Spleen (tissue), 13 donors: ENCODE measurements at places on chromosomes 5 and 9. TPM values are rescaled to one million over a fixed set of nuclear protein-coding genes. Genes with fewer than 3 reads are reported as not detected.
A peak's percentile ranks its signal among the peaks of the same experiment; 100 is the strongest.

- peak overlapping the region; percentile 11 for H3K4me3 ChIP-seq
- H3K36me3 ChIP-seq: no peaks in the 10 kb centered on the region
- DNase-seq: peak; percentile 83
Measured at GRCh38 chr9:99057665-99058625, 47.0 kb upstream of the TGFBR1 start.

EDIL3 gene
- total RNA-seq: 2.3 TPM

- no peak overlapping the region for H3K4me3 ChIP-seq
- no peaks in the 10 kb centered on the region for H3K4me1 ChIP-seq
- no peaks in the 10 kb centered on the region for H3K27me3 ChIP-seq
- no peak for DNase-seq
- H3K27ac ChIP-seq: no peak overlapping the region
Measured at GRCh38 chr9:68955330-68955729, 58.6 kb downstream of the PRKACG start.

- peaks cover 30% of the 10 kb centered on the region for H3K4me1 ChIP-seq
- H3K27me3 ChIP-seq: no peaks in the 10 kb centered on the region
- DNase-seq: no peak
- no peak overlapping the region for H3K27ac ChIP-seq
Measured at GRCh38 chr9:120726484-120726883, 12.2 kb upstream of the MEGF9 start.

SLC12A2 gene
- total RNA-seq: 20.4 TPM

- no peaks in the 10 kb centered on the region for H3K36me3 ChIP-seq
- no peaks in the 10 kb centered on the region for H3K27me3 ChIP-seq
- H3K27ac ChIP-seq: no peak overlapping the region
- H3K4me1 ChIP-seq: no peaks in the 10 kb centered on the region
- DNase-seq: no peak
Measured at GRCh38 chr9:107175041-107175440, 108.0 kb upstream of the RAD23B start.

DNA sequence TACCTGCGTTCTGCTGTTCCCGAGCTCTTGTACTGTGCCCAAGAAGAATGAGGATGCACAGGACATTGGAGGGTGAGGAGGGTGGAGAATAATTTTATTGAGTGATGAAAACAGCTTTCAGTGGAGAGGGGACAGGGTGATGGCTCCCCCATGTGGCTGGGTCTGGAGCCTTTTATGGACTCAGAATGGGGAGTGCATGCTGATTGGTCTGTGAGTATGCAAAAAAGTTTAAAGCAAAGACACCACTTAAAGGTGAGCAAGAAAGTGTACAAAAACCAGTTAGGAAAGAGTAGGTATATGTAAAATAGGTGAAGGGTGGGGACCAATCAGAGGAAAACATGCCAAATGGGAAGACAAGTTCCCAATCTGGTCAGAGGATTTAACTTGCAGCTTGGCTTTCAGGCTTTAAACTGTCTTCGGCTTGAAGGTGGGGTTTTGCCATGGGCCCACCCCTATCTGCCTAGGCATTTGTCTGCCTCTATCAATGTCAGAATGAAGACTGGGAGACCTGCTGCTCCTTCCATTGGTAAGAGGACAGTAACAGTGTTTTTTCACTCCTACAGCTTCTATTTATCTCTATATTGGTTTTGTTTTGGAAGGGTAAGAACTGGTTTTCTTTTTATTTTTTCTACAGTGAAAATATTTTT, 118.0 kb upstream of the RAI14 start:
- no peak overlapping the region for H3K4me3 ChIP-seq
- H3K27ac ChIP-seq: no peak overlapping the region
- DNase-seq: no peak
- no peaks in the 10 kb centered on the region for H3K4me1 ChIP-seq
- no peaks in the 10 kb centered on the region for H3K36me3 ChIP-seq
- H3K27me3 ChIP-seq: no peaks in the 10 kb centered on the region

GRCh38 chr5:75373862-75374261, 36.8 kb downstream of the HMGCR start:
- H3K27ac ChIP-seq: no peak overlapping the region
- peaks cover 67% of the 10 kb centered on the region for H3K36me3 ChIP-seq
- no peak for DNase-seq
- no peak overlapping the region for H3K4me3 ChIP-seq
- H3K4me1 ChIP-seq: peaks cover 3% of the 10 kb centered on the region

JMY gene
- total RNA-seq: 12.0 TPM

CBY3 gene
- total RNA-seq: 1.6 TPM

DNA sequence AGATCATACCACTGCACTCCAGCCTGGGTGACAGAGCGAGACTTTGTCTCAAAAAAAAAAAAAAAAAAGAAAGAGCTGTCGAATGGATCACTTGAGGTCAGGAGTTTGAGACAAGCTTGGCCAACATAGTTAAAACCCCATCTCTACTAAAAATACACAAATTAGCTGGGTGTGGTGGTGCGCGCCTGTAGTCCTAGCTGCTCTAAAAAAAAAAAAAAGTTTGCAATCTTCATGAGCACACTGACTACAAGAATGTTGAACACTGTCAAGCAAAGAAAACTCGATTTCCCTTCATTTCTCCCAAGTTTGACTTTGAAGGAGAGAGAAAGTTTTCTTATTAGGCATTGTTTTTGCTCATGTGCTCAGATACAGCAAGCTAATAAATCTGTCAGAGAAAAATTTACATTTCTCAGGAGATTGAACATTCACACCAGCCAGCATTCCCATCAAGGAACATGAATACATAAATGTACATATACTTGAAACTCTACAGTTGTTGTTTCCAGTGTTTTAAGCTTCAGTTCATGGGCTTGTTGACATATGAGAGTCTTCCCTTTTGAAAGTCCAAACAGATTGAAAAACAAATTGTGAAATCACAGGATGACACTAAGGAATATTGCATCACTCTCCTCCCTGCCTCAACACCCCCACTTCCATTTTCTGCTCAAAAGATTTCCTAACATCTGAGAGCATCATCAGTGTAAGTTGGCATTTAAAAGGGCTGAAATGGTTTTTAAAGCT, 81.8 kb downstream of the ARRDC3 start:
- H3K4me1 ChIP-seq: peaks cover 8% of the 10 kb centered on the region
- H3K27ac ChIP-seq: no peak overlapping the region
- DNase-seq: no peak

DNA sequence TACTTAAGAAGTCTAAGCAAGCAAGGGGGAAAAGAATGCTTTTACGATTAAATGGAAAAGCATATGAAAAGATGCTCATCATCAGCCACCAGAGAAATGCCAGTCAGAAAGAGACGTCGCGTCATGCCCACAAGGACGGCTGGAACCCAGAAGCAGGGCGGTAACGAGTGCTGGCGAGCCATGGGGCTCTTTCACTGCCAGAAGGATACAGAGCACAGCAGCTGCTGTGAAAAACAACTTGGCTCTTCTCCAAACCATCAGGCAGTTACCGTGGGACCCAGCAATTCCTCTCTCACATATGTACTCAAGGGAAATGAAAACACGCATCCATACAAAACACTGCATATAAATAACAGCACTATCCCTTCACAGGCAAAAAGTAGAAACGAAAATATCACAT, 95.5 kb downstream of the CAMSAP1 start:
- no peak for DNase-seq
- H3K27me3 ChIP-seq: no peaks in the 10 kb centered on the region
- H3K4me1 ChIP-seq: no peaks in the 10 kb centered on the region
- no peak overlapping the region for H3K27ac ChIP-seq
- H3K4me3 ChIP-seq: no peak overlapping the region
- H3K36me3 ChIP-seq: peaks cover 5% of the 10 kb centered on the region

GRCh38 chr9:130535818-130536521, 43.4 kb upstream of the FUBP3 start:
- no peak overlapping the region for H3K27ac ChIP-seq
- no peak overlapping the region for H3K4me3 ChIP-seq
- no peaks in the 10 kb centered on the region for H3K36me3 ChIP-seq
- H3K4me1 ChIP-seq: peaks cover 25% of the 10 kb centered on the region
- peaks cover 46% of the 10 kb centered on the region for H3K27me3 ChIP-seq

- H3K36me3 ChIP-seq: peaks cover 42% of the 10 kb centered on the region
- H3K4me3 ChIP-seq: no peak overlapping the region
- peaks cover 5% of the 10 kb centered on the region for H3K4me1 ChIP-seq
- peak; percentile 86 for DNase-seq
- no peaks in the 10 kb centered on the region for H3K27me3 ChIP-seq
- H3K27ac ChIP-seq: peak overlapping the region; percentile 36
Measured at GRCh38 chr9:124320062-124320973, 62.6 kb downstream of the NEK6 start.

GRCh38 chr5:143036146-143036927, 266.2 kb downstream of the ARHGAP26 start:
- H3K27ac ChIP-seq: no peak overlapping the region
- peaks cover 17% of the 10 kb centered on the region for H3K36me3 ChIP-seq
- no peaks in the 10 kb centered on the region for H3K27me3 ChIP-seq
- no peak overlapping the region for H3K4me3 ChIP-seq

DNA sequence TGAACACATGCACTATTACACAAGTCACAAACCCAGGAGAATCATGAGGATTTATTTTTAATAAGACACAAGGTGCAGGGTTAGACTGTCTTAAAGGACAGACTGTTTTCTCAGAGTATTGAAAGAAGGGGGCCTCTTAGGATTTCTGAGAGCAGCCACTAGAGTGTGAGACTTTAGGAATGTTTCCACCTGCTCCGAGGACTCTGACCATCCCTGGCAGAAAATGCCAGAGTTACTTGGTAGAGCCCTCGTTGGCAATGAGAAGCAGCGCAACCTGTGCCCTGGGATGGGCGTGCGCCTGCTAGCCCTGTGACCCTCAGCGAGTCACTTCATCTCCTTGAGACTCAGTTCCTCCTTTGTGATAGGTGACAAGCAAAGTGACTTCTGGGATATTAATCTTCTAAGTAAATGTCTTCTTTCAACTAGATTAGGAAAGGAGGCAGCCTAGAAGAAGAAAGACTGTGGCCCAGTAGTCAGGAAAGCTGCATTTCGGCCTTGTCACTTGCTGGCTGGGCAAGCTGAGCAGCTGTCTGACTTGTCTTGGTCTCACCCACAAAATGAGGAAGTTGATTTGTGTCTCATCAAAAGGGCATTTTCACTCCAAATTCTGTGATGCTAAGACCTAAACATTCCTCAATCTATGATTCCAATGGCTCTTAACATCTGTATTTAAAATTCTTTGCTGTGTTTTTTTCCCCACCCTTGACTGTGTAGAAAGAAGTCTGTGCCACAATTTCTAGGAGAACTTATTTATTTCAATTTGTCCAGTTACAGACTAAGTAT, 60.5 kb downstream of the PTCD2 start:
- no peak overlapping the region for H3K27ac ChIP-seq
- no peak overlapping the region for H3K4me3 ChIP-seq
- no peaks in the 10 kb centered on the region for H3K4me1 ChIP-seq
- no peaks in the 10 kb centered on the region for H3K36me3 ChIP-seq
- no peak for DNase-seq

GRCh38 chr5:61974680-61975079, 331.3 kb upstream of the KIF2A start:
- H3K27me3 ChIP-seq: no peaks in the 10 kb centered on the region
- no peak overlapping the region for H3K27ac ChIP-seq
- H3K36me3 ChIP-seq: no peaks in the 10 kb centered on the region

GRCh38 chr5:174947548-174947947, 223.2 kb downstream of the MSX2 start:
- H3K4me1 ChIP-seq: no peaks in the 10 kb centered on the region
- H3K4me3 ChIP-seq: no peak overlapping the region
- no peaks in the 10 kb centered on the region for H3K36me3 ChIP-seq
- DNase-seq: no peak
- H3K27me3 ChIP-seq: no peaks in the 10 kb centered on the region

DNA sequence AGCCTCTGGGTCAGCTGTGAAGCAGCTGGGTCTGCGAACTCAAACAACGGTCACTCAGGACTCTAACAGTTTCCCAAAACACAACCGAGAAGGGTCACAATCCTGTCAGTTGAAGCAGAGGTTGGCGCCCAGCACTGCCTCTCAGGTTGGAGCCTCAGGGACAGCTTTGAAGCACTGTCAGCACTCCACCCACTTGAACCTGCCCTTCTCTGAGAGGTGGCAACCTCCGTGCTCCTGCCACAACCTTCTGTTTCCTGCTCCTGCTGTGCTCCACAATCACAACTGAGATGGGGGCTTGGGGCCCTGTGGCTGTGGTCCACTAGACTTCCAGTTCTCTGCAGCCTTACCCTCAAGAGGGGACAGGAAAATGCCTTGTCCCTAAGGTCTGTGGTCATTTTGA, 21.7 kb upstream of the LCP2 start:
- H3K27ac ChIP-seq: no peak overlapping the region
- H3K4me1 ChIP-seq: no peaks in the 10 kb centered on the region
- no peaks in the 10 kb centered on the region for H3K27me3 ChIP-seq
- peak; percentile 51 for DNase-seq
- no peaks in the 10 kb centered on the region for H3K36me3 ChIP-seq
- no peak overlapping the region for H3K4me3 ChIP-seq

CA9 gene
- not detected for total RNA-seq

DNA sequence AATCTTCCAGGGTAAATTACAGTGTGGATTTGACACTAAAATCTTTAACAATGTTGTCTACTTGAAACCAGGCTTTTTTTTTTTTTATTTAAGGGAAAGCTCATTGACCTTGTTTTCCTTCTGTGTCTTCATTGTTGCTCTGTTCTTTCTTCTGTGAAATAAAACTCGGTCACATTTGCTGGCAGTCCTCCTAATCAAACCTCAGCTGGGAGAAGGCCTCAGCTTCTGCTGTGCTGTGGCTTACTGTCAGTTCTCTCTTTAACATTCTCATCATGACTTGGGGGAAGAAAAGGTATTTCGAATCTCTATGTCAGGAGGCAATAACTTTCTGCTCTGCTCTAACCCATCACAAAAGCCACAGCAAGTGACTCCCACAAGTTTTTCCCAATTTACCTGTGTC, 268.9 kb downstream of the ZNF608 start:
- no peak overlapping the region for H3K4me3 ChIP-seq
- no peak overlapping the region for H3K27ac ChIP-seq
- H3K36me3 ChIP-seq: no peaks in the 10 kb centered on the region
- H3K27me3 ChIP-seq: no peaks in the 10 kb centered on the region
- H3K4me1 ChIP-seq: no peaks in the 10 kb centered on the region
- DNase-seq: no peak

SLC22A5 gene
- total RNA-seq: 7.6 TPM

- H3K4me1 ChIP-seq: peaks cover 26% of the 10 kb centered on the region
- no peak overlapping the region for H3K27ac ChIP-seq
- no peak overlapping the region for H3K4me3 ChIP-seq
- no peaks in the 10 kb centered on the region for H3K36me3 ChIP-seq
- DNase-seq: no peak
Measured at GRCh38 chr9:129381481-129381957, 203.5 kb upstream of the IER5L start.

- no peak overlapping the region for H3K4me3 ChIP-seq
- H3K36me3 ChIP-seq: no peaks in the 10 kb centered on the region
- peak; percentile 68 for DNase-seq
- H3K27me3 ChIP-seq: peaks cover 24% of the 10 kb centered on the region
Measured at GRCh38 chr9:134863306-134863902, 17.2 kb upstream of the FCN2 start.

GRCh38 chr9:20640331-20641187, 18.3 kb upstream of the MLLT3 start:
- H3K36me3 ChIP-seq: no peaks in the 10 kb centered on the region
- H3K4me3 ChIP-seq: no peak overlapping the region
- H3K27ac ChIP-seq: no peak overlapping the region
